Central memory CD8-positive, alpha-beta T cell (primary cell): ENCODE measurements at places on chromosomes 4 and X.

GRCh38 chr4:25753239-25753638 lies 97.6 kb downstream of the SLC34A2 start:
- no peak for DNase-seq

DNA sequence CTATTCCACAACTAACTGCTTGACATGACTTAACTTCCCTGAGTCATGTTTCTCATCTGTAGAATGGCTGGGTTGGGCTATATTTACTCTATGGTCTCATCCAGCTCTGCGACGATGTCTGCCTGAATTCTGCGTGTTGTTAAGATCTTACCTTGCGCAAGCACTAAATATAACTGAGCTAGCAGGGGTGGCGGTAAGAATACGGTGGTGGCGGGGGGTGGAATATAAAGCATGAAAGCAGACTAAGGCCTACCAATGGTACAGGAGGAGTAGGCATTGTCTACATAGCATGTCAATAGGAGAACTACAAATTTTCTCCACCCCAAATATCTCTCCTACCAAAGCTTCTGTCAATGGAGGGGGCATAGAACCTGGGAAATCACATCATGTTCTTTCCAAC lies 45.7 kb upstream of the DCLK2 start:
- DNase-seq, result no peak

DNA sequence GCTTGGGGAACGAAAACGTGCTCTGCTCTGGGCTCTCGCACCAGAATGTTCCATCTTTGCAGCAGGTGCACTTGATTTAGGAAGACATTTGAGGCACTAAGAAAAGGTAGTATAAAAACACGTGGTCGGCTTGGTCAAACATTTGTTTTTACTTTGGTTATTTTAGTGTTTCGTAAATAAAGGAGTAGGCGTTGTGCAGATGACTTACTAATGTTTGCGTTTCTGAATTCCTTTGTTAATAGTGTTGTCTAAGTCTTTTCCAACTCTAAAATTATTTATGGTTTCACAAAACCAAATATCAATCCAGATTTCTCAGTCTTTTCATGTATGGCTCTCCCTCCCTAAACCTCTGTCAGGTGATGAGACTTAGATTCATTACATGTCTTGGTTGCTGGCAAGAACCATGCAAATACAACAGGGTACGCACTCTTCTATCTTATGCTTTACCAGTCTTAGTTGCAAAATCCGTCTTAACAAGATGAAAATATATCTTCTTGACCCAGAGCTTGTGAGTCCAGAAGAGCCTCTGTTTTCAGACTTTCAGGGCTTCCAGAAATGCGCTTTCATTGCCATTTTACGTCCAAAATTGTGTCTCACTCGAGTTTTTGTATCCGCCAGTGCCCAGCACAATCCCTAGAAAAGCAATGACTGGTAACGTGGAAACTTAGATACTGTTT lies 686 bp downstream of the MTHFD2L start:
- no peak for DNase-seq

- DNase-seq, result no peak
Measured at GRCh38 chr4:144754562-144755410, 108.8 kb downstream of the HHIP start.

DNA sequence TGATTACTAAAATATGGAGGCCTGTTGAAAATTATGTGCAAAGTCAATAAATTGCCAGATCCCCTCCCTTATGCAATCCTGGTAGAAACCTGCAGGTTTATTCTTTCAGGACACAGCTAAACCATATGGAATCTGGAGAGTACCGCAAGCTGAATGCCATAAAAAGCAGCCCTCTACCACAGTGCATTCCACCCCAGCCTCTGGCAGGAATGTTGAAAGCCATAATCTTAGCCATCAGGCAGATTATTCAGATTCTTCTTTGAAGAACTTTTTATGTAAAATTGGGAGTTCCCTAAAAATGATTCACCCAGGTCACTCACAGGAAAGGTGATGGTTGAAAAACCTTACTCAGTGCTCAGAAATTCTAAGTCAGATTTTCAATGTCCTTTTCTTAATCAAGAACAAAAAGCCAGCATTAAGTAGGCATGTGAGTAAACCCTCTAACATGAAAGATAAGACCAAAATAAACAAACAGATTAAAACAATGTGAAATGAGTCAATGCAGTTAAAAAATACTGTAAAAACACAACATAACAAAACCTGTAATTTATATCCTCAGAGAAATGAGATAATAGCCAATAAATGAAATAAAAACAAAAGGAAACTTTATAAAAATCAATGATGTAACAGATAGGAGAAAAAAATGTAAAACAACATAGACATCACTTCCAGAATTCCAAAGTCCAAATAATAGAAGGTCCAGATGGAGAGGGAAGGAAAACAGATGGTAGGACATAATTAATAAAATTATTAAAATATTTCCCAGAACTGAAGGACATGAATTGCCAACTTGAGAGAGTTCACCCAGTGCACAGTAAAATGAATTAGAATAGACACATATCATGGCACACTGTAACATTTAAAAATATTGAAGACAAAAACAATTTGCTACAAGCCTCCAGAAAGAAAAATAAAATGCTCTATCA lies 226.9 kb downstream of the FSTL5 start:
- DNase-seq, result no peak

DNA sequence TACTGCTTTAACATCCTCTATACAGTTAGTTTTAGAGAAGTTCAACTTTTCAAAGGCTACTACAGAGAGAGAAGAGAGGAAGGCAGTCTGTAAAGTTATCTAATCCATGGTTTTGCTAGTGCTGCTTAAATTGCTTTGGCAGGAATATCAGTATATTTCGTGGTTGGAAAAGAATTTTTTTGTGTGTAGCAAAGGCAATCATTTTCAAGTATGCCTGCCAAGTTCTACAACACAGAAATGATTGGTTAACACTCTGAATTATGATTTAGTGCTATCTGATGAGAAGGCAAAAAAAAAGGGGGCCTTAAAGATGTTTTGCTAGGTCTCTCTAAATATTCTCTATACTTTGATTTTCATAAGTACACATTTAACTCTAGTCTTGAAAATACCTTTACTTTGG lies 133.1 kb downstream of the JADE1 start:
- DNase-seq, result no peak

GRCh38 chr4:139933541-139933940 lies 220.4 kb downstream of the MAML3 start:
- DNase-seq, result no peak

GRCh38 chr4:40581254-40582140 lies 48.2 kb downstream of the RBM47 start:
- DNase-seq, result no peak

DNA sequence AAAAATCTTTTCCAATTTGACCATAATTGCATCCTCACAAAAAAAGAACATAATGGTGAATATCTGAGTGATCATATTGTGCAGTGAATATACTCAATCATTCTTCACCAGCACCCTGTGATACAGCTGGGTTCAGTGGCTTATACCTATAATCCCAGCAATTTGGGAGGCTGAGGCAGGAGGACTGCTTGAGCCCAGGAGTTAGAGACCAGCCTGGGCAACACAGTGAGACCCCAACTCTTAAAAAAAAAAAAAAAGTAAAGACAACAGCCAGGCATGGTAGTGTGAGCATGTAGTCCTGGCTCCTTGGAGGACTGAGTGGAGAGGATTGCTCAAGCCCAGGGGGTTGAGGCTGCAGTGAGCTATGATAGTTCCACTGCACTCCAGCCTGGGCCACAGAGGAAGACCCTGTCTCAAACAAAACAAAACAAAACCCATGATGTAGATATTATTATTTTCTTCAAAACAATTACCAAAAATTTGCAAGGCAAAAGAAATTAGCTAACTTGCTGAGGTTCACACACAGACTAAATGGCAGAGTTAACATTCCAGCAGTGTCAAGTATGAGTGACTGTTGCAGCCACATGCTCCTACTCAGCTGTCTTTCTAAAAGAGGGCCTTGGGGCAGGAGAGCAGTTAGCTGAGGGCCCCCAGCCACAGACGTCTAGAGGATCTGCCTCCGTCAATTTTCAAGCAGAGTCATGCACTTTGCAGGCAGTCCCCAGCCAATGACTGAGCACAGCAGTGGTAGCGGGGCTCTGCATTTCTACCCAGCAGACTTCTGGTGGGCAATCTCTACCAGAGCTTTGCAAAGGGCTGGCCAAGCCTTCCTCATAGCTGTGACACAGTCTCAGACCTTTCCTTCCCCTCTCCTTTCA lies 33.4 kb downstream of the ADGRA3 start:
- DNase-seq, result no peak

DNA sequence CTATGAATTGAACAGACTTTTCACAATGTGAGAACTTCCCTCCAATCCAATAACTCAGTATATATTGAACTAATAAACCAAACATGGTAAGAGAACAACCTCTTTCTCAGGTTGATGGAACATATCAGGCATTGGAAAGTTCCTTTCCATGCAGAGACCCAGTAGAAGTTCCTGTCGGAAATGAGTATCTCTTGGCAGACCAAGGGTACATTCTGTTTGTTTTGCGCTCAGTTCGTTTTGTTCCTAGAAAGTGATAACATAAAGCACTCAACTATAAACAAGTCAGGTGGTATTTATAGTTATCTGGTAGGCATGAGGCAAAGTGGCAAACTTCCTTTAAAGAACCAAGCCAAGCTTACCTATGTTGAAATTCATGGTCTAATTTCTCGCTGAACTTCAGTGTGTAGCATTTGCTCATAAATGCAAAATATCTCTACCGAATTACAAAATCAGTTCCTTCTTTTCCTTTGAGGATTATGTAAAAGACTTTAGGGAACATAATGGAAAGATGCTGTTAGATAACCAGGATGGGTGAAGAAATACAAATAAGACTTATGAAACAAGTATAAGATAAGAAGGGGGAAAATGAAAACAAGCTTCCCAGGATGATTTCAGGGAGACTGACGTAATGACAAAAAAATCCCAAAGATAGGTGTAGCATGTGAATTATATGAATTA lies 120.3 kb downstream of the ARHGAP24 start:
- no peak for DNase-seq

DNA sequence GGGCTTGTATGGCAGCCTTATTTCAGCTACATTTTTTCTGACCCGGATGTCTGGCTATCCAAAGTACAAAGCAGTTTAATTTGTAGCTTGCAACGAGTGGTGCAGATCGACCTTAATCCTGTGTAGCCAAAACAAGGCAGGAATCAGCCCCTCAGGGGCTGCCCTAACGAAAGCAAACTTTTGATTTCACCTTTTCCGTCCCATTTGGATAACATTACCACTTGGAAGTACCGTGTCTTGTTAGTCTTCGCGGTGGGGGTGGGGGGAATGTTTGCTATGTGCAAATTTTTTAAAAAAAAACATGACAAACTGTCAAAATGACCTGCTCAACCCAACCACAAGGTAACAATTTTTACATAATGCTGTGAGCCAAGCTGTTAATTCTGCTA lies 766 bp upstream of the DNAJB14 start:
- no peak for DNase-seq

- no peak for DNase-seq
Measured at GRCh38 chrX:22758807-22759481, 240.8 kb upstream of the DDX53 start.

DNA sequence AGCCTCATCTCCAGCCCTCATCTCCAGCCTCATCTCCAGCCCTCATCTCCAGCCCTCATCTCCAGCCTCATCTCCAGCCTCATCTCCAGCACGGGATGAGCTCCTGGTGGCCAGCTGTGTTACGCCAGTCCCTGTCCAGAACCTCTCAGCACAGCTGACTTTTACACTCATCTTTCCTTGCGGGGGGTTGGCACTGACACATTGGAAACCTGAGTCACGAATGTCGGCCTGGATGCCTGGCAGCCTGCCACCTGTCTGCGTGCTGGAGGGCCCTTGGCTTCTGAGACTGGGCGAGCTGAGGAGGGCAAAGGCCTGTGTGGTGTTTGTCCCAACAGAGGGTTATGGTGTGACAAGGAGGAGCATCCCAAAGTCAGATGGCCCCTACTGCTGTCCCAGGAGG lies 66.1 kb upstream of the HGFAC start:
- DNase-seq, result no peak

DNA sequence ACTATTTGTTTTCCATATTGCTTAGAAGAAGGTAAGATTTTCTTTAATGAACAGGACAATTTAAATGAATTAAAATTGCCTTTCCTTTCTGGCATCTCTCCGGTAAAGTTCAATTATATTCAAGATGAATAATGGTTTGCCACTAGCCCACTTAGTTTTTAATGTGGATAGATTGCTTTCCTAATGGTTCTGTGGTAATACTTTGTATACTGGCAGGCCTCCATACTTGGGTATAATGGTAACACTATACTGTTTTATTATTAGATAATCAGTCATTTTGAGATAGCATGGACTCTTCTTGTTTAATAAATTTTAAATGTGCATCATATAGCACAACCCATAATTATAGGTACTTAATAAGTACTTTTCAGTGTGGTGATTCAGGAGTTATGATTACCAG lies 89.5 kb downstream of the ELOVL6 start:
- no peak for DNase-seq

DNA sequence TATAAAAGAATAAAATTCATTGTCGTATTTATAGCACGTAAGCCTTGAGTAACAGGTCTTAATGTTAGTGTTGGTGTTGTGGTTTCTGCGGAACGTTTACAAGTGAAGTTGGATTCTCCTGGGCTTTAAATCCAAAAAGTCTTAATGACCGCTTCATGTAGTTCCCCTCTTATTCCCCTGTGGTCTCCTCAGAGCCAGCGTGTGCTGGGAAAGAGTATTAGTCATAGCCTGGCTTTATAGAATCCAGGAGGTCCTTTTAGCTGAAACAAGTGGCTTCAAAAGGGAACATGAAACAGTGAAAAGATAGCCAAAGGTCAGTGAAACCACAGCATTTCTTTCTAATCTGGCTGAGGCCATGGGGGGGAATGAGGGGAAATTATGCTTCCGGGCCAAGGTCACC lies 79.1 kb downstream of the CLCN4 start:
- no peak for DNase-seq

DNA sequence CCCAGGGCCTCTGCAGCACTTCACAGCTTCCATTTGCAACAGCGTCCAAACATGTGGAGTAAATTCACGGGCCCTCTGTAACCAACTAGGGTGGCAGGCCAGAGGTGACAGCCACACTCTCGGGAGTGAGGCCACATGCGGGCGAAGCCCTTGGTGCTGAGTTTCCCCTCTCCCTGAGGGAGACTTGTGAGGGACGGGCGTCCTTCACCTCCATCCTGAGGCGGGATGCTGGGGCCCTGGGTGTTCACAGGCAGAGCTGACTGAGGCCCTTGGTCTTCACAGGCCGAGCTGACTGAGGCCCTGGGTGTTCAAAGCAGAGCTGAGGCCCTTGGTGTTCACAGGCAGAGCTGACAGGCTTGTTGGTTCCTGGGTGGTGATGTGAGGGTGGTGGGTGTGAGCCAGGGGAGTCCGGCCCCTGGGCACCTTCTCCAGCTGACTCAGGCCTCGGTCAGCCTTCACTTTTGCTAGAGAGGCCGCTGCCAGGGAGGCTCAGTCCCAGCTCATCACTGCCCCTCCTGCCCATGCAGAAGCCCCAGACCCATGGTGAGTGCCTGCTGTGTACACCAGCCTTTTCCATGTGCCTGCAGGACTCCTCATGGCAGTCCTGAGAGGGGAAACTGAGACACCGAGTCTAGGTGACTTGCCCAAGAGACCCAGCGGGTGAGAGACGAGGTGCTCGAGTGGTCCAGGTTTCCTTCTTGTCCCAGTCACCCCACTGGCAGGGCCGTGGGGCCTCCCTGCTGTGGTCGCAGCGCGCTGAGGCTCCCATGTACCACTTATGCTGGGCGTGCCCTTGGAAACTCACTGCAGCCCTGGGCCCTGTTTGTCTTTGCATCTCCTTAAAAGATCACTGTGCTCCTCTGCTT lies 8.5 kb downstream of the WFS1 start:
- DNase-seq, result no peak

- DNase-seq, result no peak
Measured at GRCh38 chr4:46081248-46081647, 42.6 kb downstream of the GABRG1 start.

- DNase-seq, result no peak
Measured at GRCh38 chr4:36675436-36675835, 394.0 kb downstream of the DTHD1 start.

GRCh38 chr4:8155048-8155447 lies 3.6 kb downstream of the ABLIM2 start:
- no peak for DNase-seq
